Fibroblast of skin of left biceps (primary cell): ENCODE measurements at places on chromosomes 2 and 18.

DNA sequence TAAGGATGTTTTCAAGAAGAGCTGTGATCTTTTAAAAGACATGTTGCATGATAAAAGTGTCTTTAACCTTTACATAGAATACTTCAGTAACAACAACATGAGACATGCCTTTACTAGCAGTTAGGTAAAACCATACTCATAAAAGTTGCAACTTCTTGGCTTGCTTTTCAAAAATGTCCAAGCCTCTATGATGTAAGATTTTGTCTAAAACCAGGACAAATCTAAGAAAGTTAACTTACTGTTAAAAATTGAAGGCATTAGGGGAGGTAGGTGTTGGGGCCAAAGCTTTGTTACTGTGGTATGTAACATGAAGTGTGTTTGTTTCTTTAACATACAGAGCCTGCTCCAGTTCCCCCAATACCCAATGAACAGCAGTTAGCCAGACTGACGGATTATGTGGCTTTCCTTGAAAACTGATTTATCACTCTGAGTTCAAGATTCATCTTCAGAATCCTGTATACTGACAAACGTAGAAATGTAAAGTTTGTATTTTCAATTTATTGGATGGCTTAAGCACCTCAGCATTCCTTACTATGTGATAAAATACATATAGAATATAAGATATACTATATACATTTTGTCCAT is 11.7 kb downstream of the COPS8 start:
- no peak for DNase-seq

GRCh38 chr2:236693531-236693930 is 123.9 kb downstream of the ACKR3 start:
- no peak for DNase-seq

GRCh38 chr2:134073023-134073422 is 180.8 kb upstream of the MGAT5 start:
- no peak for DNase-seq

DNA sequence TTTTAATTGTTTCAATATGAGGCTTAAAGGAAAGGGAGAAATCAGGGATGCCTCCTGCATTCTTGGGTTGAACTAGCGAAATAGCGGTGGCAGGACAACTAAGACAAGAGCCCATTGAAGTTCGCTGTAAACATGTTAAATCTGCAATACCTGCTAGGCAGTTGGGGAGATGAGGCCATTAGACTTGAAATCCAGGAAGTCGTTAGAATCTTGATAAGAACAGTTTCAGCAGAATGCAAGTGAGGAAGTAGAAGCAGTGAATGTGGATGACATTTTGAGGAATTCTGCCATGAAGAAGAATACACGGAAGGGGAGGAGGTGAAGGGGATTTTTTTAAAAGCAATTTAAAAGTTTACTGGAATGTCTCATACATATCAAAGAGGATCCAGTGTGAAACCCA is 109.7 kb downstream of the LPIN1 start:
- no peak for DNase-seq

- DNase-seq, result no peak
Observed at GRCh38 chr2:26011609-26011989, 22.3 kb upstream of the RAB10 start.

DNA sequence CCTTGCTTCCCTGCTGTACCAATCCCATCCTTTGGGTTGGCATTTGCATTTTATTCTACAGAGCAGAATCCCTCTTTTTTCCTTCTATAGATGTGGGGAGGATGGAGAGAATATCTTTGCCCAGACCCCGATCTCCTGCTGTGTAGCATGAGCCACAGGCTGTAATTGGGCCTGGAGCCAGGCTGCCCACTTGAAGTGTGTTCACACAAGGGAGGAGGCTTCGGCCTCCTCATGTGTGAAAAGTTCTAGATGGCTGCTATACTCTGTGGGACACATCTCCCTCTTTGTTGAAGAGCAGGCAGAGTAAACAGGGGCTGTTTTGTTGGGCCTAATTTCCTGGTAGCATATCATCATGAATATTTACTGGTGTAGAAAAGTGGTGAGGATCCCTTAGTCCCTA is 126.3 kb downstream of the XRCC5 start:
- DNase-seq, result no peak

DNA sequence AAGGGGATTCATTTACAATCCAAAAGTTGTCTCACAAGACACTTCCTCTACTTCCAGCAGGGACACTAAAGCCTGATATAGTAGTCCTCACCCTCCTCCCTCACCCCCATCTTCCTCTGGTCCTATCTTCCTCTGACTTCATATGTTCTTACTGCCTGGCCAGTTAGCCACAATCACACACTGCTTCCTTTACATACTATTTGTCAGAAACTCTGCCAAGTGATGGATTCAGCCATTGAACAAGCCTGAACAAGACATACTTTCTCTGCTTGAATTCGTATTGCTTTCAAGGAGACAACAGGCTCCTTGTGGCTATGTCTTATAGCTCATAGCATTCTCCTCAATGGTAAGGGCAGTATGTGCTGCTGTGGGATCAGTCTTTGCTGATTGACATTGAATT is 672.2 kb downstream of the BCL11A start:
- no peak for DNase-seq
